SK-N-DZ (cell line): ENCODE measurements at places on chromosomes 4 and X.
A peak's percentile ranks its signal among the peaks of the same experiment; 100 is the strongest.

- DNase-seq = no peak
Observed at GRCh38 chr4:52675111-52675510, 16.0 kb upstream of the USP46 start.

- no peak for DNase-seq
Observed at GRCh38 chrX:39381422-39381821, 580.2 kb downstream of the MID1IP1 start.

- no peak for DNase-seq
Observed at GRCh38 chr4:89270792-89271191, 36.8 kb downstream of the GPRIN3 start.

DNA sequence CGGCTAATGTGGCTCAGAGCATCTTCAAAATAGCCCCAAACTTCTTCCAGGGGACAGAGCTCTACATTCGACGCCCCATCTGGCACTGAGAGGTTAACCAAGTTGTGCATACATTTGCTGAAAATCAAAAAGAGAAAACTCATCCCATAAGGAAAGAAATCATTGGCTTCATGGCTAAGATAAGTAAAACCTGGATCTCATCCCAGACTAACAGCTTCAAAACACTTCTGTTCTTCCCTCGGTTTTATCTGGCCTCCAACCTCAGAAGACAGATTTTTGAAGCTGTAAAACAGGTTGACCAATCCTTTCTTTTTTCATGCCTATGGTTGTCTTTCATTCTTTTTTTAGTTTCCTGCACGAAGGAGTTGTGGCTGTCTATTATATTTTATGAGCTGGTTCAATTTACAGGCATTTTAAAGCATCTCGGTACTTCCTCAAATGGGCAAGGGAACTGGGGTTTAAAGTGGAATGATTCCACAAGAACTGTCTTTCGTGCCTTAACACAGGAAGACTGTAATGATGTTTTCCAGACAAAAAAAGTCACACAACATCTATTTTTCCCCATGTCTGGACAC lies 107.6 kb downstream of the DLG3 start:
- no peak for DNase-seq

DNA sequence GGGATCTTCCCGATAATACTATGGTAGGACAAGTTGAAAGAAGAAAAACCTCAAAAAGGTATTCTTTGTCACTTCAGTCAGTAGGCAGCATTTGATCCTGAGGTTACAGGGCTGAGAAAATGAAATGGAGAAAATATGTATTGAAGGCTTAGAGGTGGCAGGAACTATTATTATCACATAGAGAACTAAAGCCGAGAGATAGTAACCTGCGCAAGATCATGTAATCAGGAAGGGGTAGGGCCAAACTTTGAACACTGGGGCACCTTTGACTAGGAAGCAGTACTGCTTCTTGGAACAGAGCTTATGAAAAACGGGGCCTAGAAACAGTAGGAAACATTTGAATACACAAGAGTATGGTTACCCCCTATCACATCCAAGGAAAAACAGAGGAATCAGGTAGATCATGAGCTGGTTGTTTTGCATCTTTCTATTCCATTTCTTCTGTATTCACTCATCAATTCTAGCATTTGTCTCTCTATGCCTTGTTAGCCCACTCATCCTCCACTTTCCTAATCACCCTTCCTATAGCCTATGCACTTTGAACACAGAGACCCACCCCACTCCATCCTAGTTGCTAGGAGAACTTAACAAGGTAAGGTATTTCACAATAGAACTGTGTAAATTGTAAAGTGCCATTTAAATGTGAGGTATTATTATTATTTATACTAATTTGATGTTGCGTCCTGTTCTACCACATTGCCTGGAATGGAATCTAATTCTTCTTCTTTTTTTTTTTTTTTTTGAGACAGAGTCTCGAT lies 34.6 kb upstream of the SLC9A7 start:
- DNase-seq = no peak

GRCh38 chrX:46333550-46333949 lies 211.7 kb downstream of the ZNF674 start:
- no peak for DNase-seq

DNA sequence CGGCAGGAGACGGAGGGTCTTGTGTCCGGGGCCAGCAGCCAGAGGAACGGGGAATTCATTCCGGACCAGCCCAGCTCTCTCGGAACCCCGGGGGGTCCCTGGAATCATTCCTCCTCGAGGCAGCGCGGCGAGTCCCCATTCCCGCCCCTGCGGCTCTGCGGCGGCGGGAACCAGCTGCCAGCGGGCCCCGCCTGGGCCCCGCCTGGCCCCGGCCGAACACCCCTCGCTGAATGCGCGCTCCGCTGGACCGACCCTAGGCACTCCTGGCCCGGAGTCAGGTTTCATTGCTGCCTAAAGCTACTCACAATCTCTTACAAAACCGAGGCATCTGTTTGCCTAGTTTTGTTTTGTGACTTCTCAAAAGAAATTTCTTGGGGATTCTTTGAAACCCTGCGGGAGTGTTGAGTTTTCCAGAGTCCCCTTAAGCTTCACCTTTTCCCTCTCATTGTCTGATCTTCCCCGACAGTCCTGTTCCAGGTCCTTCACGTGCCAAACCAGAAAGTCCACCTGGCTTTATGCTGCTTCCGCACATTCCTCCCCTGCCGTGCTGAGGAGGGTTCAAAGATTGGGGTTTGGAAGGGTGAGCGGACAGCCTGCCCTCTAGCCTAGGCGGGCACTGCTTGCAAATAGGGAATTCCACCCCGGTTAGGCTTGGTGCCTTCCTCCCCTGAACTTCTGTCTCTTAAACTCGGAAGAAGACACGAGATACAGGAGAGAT lies 789 bp downstream of the ARHGAP10 start:
- DNase-seq = peak; percentile 14

DNA sequence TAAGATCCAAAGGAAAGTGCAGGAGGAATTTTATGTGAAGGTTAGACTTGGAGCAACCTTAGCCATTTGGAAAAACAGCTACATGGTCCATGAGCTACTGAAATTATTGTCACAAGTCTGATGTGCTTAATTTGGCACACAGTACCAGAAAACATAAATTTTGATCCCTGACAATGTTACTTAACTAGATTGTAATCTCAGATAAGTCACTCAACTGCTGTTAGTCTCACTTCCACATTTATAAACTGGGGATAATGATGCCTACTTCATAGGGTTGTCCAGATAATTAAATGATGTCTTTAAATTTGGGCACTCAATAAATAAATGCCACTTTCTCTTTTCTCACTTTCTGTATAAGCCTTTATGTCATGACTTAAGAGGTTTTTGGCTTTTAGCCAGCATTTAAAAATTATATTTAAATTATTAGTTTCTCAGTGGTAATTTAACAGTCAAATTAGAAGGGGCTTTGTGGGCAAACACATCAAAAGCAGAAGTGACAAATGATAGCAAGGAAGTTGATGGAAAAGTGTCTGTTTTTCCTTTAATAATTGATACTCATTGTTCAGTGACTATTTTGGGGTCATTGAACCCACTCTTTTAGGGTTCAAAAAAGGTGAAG lies 58.3 kb downstream of the PAQR3 start:
- DNase-seq = no peak

DNA sequence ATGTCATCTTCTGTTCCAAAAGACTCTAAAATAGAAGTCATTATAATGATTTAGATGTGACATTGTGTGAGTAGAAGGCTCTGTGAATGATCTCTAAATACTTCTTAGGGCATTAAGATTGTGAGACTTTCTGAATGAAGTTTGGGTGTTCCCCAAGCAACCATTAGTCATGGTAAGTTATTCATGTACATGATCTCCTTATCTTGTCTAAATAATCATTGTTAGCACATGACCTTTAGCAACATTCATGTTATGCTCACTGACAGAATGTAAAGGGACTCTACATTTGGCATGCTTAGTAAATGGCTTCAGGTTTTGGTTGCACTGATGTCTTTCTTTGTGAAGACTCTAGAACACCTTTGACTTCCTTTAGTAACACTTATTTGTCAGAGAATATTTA lies 140.8 kb upstream of the AGA start:
- DNase-seq = no peak
